Hippocampal formation (tissue), 2 donors: ENCODE measurements at places on chromosomes 5 and 9.

DNA sequence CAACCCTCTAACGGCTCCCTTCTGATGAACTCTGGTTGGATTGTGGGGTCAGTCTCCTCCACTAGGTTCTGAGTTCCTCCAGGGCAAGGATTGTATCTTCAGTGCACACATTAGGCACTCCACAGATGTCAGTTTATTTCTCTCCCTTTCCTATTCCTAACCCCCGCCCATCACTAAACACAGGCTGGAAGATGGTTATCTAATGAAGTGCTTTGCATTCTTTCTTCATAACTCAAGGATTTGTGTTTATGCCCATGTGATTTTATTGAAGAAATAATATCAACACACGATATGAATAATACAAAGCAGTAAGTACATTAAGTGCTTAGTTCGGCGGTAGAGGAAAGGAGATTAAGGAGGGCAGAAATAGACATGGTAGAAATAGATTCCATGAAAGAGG is 4.4 kb upstream of the CREBRF start:
- DNase-seq: no peak

- DNase-seq: no peak
Observed at GRCh38 chr5:88956416-88956815, 73.4 kb upstream of the MEF2C start.

DNA sequence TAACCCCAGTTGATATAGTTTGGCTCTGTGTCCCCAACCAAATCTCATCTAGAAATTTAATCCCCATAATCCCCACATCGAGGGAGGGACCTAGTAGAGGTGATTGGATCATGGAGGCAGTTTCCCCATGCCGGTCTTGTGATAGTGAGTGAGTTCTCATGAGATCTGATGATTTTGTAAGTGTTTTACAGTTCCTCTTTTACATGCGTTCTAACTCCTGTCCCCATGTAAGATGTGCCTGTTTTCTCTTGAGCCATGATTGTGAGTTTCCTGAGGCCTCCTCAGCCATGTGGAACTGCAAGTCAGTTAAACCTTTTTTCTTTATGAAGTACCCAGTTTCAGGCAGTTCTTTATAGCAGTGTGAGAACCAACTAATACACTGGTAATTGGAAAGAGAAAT is 73.6 kb downstream of the CDH12 start:
- DNase-seq: no peak

GRCh38 chr5:115414406-115415142 is 118.1 kb upstream of the CCDC112 start:
- no peak for DNase-seq

GRCh38 chr9:123550797-123551196 is 194.8 kb downstream of the CRB2 start:
- DNase-seq: no peak

DNA sequence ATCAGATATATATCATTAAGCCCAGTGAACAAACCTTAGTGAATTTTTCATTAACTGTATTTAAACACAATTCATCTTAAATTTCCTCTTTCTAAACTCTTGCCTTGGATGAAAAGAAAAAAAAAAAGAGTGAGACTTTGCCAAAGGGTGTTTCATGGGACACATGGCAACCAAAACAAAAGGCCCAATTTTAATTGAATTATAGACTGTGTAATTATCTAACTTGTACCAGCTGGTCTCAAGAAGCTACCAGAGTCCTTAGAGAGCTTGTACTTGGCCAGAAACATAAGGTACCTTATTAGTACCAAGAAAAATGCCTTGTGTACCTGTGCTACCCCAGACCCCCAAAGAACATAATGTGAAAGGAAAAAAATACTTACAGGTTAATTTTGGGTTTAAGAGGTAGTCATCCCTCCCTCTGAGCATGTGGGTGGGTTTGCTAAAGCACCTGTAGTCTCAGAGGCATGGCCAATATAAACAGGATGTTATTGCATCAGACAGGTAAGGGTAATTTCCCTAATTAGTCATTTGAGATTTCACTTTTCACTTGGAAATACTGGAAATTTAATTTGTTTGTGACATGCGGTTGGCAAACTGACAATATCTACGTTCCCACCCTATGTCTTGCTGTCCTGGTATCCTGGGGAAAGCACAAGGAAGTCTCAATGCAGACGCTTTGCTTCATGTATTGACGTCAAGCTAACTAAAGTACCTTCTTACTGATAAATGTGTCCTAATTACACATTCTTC is 90.1 kb downstream of the SNCAIP start:
- DNase-seq: no peak

DNA sequence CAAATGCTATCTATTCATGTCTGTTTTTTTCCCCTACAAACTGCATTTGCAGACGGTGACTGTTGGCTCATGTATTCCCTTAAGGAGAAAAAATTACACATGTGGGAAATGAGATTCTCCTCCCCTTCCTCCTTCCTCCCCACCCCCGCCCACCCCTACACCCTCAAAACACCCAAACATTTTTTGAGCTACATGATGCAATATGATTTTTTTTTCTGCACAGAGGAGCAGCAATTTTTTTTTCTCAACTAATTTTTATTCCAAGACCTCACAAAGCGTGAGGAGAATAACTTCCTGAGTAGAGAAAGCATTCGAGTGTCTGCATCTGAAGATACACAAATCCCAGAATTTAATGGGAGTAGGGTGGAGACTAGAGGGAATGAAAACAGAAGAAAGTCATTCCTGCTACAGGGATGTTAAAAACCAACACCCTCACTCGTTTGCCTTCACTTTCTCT is 118.1 kb downstream of the PRDM6 start:
- DNase-seq: no peak

DNA sequence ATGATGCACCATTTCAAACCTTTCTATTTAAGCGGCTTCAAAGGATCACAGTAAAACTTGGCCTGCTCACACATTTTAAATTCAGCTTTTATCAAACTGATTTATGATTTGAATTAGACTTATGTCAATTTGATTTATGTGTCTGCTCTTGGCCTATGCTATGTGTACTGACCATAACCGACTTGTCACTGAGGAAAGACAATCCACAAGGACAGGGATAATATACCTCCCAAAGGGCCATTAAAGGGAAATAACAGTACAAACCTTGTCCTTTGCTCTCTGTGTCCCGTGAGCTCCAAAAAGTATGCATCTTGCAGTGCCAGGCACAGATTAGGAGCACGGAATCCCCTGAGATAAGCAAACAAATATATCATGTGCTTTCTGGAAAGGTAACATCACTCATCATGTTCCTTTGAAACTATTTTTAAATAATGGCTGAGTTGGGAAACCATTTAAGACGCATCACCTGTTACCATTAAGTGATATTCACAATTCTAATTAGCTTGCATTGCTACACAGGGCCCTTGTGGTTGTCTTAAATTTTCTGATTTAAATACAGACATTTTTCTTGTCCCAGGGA is 31.9 kb upstream of the FTMT start:
- DNase-seq: no peak

DNA sequence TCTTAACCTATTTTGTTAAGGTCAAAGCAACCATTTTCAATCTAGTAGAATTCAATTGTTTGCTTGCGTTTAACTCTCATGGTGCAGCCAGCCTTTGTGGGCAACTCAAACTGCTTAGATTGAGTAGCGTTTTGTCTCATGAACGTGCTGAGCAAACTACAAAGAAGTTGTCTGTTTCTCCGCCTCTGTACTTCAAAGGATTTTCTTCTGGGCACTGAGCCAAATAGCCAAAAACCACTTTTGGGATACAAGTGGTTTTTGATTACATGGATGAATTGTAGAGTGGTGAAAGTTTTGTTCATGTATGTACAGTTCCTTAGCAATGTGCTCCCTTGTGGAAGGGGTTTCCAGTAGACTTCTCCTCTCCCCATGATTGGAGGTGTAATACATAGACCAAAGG is 122.9 kb downstream of the CFAP90 start:
- DNase-seq: no peak

DNA sequence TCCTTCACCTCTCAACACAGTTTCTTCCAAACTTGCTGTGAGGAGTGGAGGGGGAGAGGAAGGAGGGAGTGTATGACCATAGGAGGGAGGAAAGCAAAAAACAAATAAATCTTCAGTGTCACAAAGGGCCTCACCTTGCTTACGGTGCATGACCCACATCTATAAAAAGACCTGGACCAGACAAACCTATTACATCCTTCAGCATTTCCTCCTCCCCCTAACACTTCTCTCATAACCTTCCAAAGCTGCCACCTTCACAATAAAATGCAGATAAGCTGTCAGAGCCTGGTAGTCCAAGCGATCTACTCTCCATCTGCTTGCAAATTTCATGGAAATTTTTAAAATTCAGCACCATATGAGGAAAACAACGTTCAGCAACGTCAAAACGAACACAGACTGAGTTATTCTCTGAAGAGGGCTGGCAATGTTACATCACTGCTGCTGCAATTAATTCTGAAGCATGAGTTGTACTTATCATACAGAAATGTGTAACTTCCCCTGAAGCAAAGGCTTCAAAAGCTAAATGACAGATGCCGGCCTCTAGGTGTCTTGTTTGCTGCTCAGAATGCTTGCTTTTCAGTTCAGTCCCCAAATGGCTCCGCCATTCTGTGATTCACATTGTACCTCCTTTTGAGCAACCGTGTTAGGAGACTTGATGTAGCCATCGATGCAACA is 62.9 kb downstream of the EFNA5 start:
- no peak for DNase-seq

DNA sequence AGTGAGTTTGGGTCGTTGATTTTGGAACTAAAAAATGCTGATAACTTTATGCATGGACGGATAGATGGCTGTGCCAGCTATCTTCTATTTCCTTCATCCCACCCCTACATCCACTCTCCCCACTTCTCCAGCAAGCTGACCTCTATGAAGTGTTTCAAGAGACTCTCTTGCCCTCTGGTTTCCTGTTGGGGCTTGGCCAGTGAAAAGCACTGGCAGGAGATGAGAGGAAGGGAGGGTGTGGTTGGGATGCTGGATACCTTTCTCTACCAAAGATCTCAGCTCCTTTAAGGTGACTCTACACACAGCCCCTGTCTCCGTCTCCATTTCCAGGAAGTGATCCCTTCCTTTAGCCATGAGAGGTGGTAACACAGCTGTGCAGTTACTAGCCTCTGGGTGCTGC is 30.0 kb upstream of the JMY start:
- DNase-seq: no peak

GRCh38 chr9:89318123-89319014 is at the start of gene SECISBP2:
Gene SECISBP2, plus strand, starts transcription at chr9:89318500. Its CDS starts 77 bp downstream, at chr9:89318577.
- DNase-seq: peak; percentile 96

- no peak for DNase-seq
Observed at GRCh38 chr5:143471666-143472464, 68.4 kb upstream of the NR3C1 start.

DNA sequence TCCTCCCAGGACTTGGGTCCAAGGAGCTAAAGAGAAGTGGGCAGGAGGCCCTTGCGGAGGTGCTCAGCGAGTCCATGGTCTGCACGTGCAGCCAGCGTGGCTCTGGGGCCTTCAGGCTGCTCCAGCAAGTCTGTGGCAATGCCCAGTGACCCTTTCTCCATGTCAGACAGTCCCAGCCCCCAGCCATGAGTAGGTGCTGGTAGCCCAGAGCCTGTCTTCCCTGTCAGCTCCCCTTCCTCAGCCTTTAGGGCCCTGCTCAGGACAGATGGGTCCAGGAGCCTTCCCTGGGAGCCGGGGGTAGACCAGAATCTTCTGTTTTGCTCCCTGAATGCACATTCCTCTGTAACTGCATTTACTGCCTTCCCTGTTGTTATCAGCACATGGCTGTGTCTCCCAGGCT is 147.2 kb upstream of the IRX2 start:
- no peak for DNase-seq

- no peak for DNase-seq
Observed at GRCh38 chr5:178304761-178305645, 72.4 kb upstream of the PHYKPL start.

DNA sequence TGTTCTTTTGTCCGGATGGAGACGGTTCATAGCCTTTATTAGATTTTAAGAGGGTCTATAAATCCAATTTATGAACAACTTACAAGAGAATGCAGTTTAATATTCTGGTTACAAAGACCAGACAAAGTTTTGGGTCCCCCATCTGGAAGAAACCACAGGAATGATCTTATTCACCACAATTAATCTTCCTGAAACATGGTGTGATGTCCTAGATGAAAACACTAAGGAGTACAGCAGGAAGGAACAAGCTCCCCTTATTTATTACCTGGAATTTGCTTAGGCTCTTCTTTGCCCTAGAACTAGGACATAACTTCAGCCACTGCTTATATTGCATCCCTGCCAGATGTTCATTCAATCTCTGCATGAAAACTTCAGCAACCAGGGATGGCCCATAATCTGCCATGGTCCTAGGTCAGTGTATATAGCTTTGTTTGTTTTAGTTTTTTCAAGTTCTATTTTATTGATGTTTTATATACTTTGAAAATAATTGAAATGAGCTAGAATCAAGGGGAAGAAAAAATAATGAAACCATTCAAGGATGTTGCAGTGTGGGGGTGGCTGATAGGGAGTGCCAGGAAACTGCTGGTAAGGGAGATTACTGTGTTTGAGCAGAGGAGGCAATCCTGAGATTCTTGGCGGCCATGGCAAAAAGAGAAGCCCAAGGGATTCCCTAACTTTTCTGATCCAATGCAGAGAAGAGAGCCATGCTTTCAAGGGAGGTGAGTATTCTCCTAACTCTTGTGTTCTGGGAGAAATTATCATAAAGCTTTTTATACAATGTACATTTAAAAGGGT is 16.8 kb downstream of the TXNDC8 start:
- no peak for DNase-seq

- no peak for DNase-seq
Observed at GRCh38 chr5:136665331-136665730, 300.0 kb upstream of the TRPC7 start.

- DNase-seq: no peak
Observed at GRCh38 chr9:108671176-108671575, 184.6 kb downstream of the ACTL7B start.

DNA sequence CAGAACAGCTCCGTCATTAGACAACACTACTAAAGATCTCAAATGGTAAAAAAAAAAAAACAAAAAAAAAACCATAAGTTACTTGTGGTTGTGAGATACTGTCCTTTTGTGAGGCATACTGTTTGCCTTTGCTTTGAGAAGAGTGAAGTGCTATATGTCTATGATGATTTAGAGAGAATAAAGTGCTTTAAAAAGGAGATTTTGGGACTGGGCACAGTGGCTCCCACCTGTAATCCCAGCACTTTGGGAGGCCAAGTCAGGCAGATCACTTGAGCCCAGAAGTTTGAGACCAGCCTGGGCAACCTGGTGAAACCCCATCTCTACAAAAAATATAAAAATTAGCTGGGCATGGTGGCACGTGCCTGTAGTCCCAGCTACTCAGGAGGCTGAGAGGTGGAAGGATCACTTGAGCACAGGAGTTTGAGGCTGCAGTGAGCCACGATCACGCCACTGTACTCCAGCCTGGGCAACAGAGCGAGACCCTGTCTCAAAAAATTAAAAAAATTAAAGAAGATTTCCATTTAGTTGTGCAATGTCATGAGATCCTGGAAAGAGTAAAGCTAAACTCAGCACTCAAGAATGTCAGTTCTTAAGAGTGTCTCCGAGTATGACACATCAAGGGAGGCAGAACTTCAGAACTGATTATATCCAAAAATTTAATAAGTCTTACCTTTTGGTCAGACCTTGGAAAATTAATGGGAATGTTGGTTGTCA is 87.3 kb downstream of the PRDM6 start:
- DNase-seq: no peak
